ENCODE measurements at places on chromosomes 5 and 9. TPM values are rescaled to one million over a fixed set of nuclear protein-coding genes. Genes with fewer than 3 reads are reported as not detected.

The ITGA2 gene
- 11.6 TPM for total RNA-seq

The CTNND2 gene
- total RNA-seq, result not detected

The SLC46A2 gene
- total RNA-seq, result not detected

The TMEM171 gene
- not detected for total RNA-seq

GRCh38 chr5:90133941-90134340, 275.6 kb downstream of the CETN3 start:
- DNase-seq, result no peak

GRCh38 chr5:77083088-77083487, 4.0 kb downstream of the ZBED3 start:
- no peak for DNase-seq
